Activated T-cell treated with anti-CD3 and anti-CD28 coated beads, Interleukin-2, amount 50 U/mL, for 4 hours (primary cell): ENCODE measurements at places on chromosomes 6 and 20.

GRCh38 chr6:148082696-148083095 lies 259.9 kb upstream of the SASH1 start:
- DNase-seq, result no peak

DNA sequence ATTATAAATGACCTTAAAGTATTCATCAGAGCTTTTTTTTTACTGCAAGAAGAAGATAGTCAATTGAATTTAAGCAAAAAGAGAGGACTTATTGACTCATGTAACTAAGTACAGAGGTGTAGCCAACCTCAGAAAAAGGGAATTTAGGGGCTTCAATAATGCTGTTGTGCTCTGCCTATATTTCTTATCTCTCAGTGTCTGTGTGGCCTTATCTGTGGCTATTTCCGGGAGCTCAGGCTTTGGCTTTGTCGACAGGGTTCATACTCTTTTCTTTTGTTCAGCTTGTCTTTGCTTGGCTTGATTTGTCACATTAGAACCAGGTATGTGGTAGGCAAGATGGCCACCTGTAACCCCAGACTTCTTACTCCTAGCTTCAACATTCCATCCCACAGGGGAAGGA lies 38.6 kb upstream of the FABP7 start:
- DNase-seq, result no peak

DNA sequence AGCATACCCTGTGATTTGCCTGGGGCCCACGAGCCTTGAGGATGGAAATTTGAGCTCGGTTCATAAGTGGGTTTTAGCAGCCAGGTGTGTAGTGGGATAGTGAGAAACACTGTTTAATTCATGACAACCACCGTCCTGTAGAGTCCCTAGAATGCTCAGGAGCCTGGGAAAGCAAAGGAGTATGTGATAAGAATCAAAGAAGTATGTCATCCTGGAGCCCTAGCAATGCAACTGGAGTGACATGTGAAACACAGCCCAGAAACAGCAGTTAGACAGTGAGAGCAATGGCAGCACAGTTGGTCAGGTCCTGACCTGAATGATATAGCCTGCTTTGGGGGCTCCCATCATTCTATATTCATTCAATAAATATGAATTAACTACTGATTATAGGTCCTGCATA lies 161.2 kb upstream of the ECI2 start:
- no peak for DNase-seq

DNA sequence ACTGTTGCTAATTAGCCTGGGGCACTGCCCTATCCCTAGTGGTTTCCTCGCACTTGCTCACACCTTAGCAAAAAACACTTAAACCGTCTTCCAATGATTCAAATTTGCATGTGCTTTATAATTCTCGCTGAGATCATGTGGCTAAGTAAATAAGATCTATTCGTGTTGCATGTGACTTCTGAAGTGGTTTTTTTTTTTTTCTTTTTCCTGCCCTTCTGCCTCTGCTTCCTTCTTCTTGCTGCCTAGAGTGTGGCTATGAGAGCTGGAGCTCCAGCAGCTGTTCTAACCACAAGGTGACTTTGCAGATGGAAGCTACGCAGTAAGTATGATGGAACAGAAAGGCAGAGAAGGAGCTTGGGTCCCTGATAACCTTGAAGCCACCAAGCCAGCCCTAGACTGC lies 36.5 kb downstream of the SULF2 start:
- DNase-seq, result no peak

- DNase-seq, result no peak
Measured at GRCh38 chr20:38635721-38636288, 34.2 kb downstream of the ARHGAP40 start.

GRCh38 chr6:141550471-141550870 lies 582.3 kb upstream of the GJE1 start:
- no peak for DNase-seq

GRCh38 chr6:87661016-87661415 lies 41.0 kb downstream of the AKIRIN2 start:
- DNase-seq, result no peak

- DNase-seq, result no peak
Measured at GRCh38 chr20:2911200-2911599, 37.9 kb downstream of the PTPRA start.

- no peak for DNase-seq
Measured at GRCh38 chr20:24743641-24744040, 205.4 kb upstream of the CST7 start.

- no peak for DNase-seq
Measured at GRCh38 chr6:22774129-22774528, 204.8 kb downstream of the HDGFL1 start.

GRCh38 chr20:50274570-50275430 lies 84.2 kb downstream of the CEBPB start:
- no peak for DNase-seq

- no peak for DNase-seq
Measured at GRCh38 chr6:13331516-13332348, 3.4 kb upstream of the TBC1D7 start.

DNA sequence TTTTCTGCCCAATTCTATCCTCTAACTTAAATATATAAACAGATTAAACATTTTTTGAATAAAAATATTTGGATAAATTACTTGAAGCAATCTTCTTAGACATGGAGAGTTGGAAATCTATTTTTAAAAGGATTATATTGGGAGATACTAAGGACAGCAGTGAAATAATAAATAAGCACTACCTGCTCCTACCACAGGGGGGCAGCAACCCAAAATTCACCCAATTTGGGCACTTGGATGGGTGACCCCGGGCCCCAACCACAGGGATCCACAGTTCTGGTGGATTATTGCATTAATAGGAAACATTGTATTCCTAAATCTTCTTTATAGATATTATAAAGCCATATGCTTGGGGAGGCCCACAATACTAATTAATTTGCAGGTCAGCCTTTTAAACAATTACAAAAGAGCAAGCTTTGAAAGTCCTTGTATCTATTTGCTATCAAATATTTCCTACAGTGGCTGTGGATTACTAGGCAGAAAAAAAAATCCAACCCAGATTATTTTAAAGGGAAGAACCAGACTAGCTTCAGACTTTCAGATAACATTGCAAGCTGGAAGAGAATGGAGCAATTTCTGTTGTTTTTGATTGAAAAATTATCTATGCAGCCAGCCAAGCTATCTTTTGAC lies 66.4 kb upstream of the PDE10A start:
- no peak for DNase-seq

GRCh38 chr6:159941286-159942113 lies 27.4 kb upstream of the IGF2R start:
- peak; percentile 7 for DNase-seq

- DNase-seq, result no peak
Measured at GRCh38 chr6:24080711-24081110, 45.3 kb upstream of the NRSN1 start.

DNA sequence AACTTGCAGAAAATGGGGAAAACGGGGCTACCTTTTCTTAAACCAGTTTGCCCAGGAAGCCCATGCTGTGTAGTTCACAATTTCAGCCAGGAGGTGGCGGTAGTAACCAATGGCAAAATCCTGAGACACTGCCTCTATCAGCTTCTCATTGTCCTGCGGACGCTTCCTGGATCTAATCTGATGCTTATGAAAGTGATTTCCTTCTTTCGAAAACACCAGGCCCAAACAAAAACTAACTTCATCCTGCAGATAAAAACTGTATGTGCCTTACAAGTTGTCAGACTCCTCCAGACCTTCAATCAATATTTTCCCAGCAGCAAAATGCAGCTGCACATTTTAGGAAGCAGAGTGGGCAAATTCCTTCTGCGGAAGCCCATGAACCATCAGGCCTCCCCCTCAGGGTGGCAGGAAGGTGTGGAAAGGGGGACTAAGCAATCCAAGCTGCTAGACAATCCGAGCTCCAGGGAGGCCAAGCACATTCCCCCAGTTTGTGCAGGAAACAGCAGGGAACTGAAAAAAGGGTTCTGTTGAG lies 88.5 kb downstream of the LY86 start:
- peak; percentile 75 for DNase-seq

GRCh38 chr6:3251462-3252314 lies 7.1 kb upstream of the PSMG4 start:
- DNase-seq, result peak; percentile 81

GRCh38 chr6:29790626-29791025 lies 37.0 kb upstream of the HLA-G start:
- no peak for DNase-seq

- DNase-seq, result no peak
Measured at GRCh38 chr6:144190593-144190992, 40.3 kb downstream of the STX11 start.

DNA sequence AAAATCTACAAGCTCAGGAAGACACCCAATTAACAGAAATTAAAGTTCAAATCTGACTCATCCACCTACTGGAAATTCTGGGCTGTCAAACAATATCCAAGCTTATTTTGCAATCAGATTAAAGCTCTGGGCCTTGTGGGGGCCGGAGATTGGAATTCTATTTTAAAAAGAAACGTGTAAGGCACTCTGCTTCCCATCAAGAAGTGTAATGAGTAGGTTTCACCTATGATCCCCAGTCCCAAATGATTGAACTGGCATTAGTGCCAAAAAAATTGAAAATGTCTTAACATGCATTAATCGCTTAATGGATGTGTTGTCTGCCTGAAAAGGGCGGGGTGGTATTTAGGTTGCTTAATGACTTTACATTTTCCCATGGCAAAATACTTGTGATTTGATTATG lies 542.4 kb upstream of the BTBD3 start:
- DNase-seq, result no peak

- no peak for DNase-seq
Measured at GRCh38 chr6:28747083-28747630, 176.6 kb downstream of the TRIM27 start.

DNA sequence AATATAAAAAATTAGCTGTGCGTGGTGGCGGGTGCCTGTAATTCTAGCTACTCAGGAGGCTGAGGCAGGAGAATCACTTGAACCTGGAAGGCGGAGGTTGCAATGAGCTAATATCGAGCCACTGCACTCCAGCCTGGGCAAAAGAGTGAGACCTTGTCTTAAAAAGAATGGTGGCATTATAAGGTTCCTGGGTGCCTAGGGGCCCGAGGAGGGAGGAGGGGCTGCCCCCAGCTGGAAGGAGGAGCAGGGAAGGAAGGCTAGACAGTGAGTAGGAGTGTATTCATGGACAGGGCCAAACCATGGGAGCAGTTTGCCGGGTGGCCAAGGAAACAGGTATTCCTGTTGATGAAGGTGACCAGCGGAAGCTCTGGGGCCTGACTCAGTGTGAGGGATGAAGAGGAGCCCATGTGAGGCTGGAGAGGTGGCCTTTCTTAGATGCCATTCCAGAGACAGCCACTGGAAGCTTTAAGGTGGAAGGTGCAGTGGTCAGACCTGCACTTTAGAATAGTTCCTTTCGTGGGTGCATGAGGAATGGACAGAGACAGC lies 24.2 kb downstream of the MANBAL start:
- no peak for DNase-seq

DNA sequence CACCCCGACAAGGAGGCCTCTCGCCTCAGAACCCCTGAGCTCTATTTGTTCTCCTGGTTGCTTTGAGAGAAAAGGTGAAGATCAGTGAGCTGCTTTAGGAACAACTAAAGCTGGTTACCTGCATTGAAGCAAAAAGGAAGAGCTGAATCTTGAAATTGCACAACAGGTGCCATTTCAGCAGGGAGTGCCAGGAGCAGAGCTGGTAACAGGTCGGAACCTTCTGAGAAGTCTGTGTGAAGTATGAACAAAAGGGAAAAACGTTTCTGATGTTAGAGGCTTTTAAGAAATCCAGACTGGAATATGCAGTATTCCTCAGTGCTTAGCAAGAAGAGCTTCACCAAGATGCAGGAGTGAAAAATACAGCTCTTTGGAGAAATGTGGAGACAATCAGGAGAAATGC lies 164.0 kb downstream of the TMEM242 start:
- DNase-seq, result no peak

DNA sequence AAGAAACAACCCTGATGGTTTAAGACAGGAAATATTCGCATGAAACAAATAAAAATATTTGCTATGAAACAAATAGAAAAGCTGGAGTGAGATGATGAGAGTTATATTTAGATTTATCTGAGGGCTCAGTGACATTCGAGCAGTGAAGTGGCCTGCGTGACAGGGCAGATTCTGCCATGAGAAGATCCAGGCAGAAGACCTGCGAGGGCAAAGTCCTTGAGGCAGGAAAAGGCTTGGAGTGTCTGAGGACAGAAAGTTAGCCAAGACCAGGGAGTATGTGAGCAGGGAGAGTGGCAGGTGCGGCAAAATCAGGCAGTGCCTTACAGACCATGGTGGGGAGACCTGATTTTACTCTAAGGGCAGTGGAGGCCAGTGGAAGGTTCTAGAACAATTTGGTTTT lies 66.9 kb upstream of the RIN2 start:
- DNase-seq, result no peak

DNA sequence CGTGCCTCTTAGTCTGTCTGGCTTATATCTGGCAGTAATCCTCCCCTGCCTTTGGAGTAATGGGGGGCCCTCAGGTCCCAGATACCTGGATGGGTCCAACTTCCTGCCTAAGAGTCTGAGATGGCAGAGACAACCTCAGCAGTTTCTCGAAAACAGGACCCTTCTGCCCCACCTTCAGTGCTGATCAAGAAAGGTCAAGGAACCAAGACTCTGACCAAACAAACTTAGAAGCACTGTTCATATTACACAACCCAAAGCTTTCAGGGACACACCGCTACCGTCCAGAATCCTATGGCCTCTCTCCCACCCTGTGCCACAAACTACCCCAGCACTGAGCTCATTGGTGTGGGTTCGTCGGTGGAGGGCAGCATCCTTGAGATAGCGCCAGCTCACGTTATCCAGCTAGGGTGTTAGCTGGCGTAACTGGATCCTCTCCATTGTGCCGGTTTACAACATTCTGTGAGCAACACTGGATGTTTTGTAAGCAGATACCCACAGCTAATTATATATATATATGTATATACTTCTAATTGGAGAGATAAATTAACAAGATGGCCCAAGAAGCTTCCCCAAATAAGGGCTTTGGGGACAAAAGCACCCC lies 7.6 kb upstream of the TMC2 start:
- no peak for DNase-seq

DNA sequence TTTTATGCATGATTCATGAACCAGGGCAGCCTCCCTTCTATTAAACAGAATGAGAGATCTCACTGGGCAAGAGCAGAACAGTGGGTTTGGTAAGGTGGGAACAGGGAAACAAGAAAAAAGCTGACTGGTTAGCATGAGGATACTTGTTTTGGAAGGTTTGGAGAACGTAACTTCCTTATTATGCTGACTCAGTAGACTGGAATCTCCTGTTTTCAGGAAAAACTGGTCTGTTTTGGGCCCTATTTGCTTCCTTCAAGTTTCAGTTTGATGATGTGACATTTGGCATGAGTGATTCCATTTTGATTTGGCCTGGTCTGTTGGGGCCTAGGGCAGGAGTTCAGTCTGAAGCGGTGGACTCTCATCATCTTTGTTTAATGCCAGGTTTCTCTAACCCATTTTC lies 172.0 kb downstream of the MYLK4 start:
- no peak for DNase-seq

GRCh38 chr6:157497579-157497978 lies 116.6 kb downstream of the ZDHHC14 start:
- DNase-seq, result no peak

GRCh38 chr6:134046054-134046453 lies 6.4 kb downstream of the SLC2A12 start:
- DNase-seq, result no peak

GRCh38 chr6:36914227-36914794 lies 28.6 kb downstream of the C6orf89 start:
- DNase-seq, result no peak

DNA sequence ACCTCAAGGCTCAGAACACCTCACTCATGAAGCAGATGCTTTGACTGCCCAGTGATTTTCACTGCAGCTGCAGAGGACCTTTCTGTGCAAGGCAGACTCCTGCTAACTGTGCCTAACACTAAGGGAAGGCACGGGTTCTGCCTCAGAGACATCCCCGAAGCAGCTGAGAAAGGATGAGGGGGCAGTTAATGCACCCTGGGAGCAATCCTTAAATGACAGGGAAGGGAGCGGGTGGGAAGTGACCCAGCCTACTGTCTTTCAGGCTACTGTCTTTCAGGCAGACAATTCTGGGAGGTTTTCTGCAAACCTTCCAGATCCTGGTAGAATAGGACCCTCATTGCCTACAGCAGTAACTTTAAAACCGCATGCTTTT lies 55.3 kb downstream of the NDUFAF5 start:
- no peak for DNase-seq
